NCI-H1694 (cell line): ENCODE measurements at places on chromosomes 5 and 9.

- DNase-seq: no peak
Measured at GRCh38 chr9:90074316-90074962, 469.6 kb downstream of the GADD45G start.

GRCh38 chr5:160342413-160342941 is 27.9 kb downstream of the C1QTNF2 start:
- no peak for DNase-seq

DNA sequence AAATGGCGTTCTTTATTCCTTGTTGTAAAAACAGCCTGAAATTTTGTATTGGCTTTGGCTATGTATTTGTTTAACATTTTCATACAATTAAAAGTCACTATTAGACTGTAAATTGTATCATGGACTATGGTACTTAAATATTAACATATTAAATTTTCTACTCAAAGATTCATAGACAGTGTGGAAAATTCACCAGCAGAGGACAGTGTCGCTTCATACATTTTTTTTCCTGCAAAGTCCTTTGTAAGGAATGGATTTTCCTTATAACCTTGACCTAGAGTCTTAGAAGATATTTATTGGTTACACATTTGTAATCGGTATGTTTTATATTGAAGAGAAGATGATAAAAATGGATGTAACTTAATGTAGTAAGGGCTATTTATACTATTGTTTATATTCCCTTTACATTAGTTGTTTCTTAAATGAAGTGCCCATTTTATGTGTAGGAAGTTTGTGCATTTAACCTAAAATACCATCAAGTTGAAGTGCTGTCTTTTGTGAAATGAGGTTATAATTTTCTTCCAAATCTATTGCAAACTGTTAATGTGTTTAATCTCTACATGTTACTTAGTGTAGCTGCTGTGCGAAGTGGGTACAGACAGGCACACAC is 150.1 kb downstream of the KDM4C start:
- peak; percentile 27 for DNase-seq

DNA sequence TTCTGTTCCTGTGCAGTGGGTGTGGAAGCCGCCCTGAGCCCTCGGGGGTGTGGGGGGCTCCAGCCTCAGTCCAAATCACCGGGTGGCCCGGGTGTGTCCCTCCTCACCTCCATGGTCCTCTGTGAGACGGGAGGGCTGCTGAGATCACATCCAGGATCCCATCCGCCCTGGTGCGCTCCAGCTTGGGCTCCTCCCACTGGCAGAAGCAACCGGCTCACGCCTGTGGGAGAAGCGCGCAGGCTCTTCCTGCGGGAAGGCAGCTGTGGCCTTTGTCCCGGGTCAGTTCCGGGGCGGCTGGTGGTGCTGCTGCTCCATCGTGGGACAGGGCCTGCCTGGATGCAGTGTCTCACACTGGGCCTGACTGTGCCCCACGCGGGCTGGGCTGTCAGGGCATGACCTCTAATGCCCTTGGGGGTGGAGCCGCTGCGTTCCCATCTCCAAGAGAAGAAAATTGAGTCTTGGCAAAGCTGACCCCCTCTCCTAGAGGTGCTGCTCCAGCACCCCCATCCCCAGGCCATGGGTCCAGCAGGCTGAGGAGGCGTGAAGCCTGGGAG is 18.5 kb downstream of the OLFM1 start:
- no peak for DNase-seq

GRCh38 chr5:54529565-54529964 is 12.0 kb downstream of the SNX18 start:
- peak; percentile 30 for DNase-seq

GRCh38 chr9:16726718-16727451 is 143.6 kb downstream of the BNC2 start:
- peak; percentile 4 for DNase-seq

- DNase-seq: peak; percentile 83
Measured at GRCh38 chr5:10736354-10736753, 24.7 kb downstream of the DAP start.

GRCh38 chr5:174724484-174725260 is at the start of gene MSX2:
Gene MSX2 (plus strand): TSS chr5:174724582. CDS start chr5:174724660, 78 bp downstream.
- DNase-seq: no peak

- DNase-seq: no peak
Measured at GRCh38 chr9:32577316-32577715, 4.4 kb upstream of the NDUFB6 start.
